ENCODE measurements at places on chromosomes 3 and 15. TPM values are rescaled to one million over a fixed set of nuclear protein-coding genes. Genes with fewer than 3 reads are reported as not detected.

Gene ALPK3
- under 0.01 TPM for total RNA-seq

Gene ARPIN
- total RNA-seq = 9.7 TPM

Gene ZMYND10
- total RNA-seq = 1.7 TPM

Gene ANXA2
- total RNA-seq = 7,388 TPM

Gene OR5H14
- total RNA-seq = not detected

Gene GHRL
- not detected for total RNA-seq

Gene SAMD7
- total RNA-seq = not detected

Gene GOLGA6L4
- 0.29 TPM for total RNA-seq

Gene TRIM71
- total RNA-seq = not detected

Gene CIDEC
- total RNA-seq = 0.29 TPM

Gene NGLY1
- total RNA-seq = 31.7 TPM

Gene OR5H6
- not detected for total RNA-seq

Gene MORC1
- not detected for total RNA-seq

Gene USP13
- total RNA-seq = 15.9 TPM

Gene HTD2
- 6.3 TPM for total RNA-seq

Gene ZDHHC23
- not detected for total RNA-seq

Gene SLC24A1
- total RNA-seq = 6.7 TPM

Gene MYO9A
- 15.3 TPM for total RNA-seq

Gene RTP4
- total RNA-seq = 2.9 TPM

Gene DYNC1LI1
- 35.8 TPM for total RNA-seq

Gene CLSTN2
- total RNA-seq = not detected

Gene H1-8
- total RNA-seq = not detected

Gene MCTP2
- total RNA-seq = 0.18 TPM

Gene DLL4
- under 0.01 TPM for total RNA-seq

Gene BFSP2
- total RNA-seq = not detected

Gene RPUSD3
- total RNA-seq = 71.5 TPM

Gene RTP3
- total RNA-seq = not detected

Gene PIERCE2
- total RNA-seq = 2.6 TPM

Gene CSTA
- total RNA-seq = 0.89 TPM
